ENCODE measurements at places on chromosomes 11 and 22. TPM values are rescaled to one million over a fixed set of nuclear protein-coding genes. Genes with fewer than 3 reads are reported as not detected.
A peak's percentile ranks its signal among the peaks of the same experiment; 100 is the strongest.

- DNase-seq = no peak
Observed at GRCh38 chr22:17303840-17304779, 65.2 kb upstream of the CECR2 start.

DNA sequence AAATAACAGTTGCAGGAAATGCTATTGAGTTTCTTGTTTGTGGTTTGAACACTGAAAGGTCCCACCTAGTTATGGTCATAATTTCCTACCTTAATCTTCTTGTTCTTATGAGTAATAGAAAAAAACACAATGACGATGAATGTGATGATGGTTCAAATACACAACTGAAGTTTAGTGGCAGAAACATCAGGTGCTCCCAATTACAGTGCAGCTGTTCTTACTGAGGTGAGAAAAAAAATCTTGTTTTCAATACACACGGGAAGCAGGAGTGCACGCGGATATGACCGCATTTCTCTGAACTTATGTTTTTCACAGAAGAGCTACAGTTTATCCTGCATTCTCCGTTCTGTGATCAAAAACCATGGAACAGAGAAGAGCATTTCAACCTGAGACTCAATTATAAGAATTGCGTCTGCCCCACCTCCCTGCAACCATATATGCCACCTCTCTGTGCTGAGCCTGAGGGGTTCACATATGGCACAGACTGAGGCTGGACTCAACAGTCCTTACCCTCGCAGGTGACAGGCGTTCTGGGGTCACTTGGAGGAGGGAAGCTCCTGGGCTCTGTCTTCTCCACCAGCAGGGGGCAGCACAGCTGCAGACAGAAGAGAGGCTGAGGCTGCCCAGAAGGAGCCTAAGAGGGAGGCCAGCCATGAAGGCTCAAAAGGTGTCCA, 99.7 kb upstream of the IGLL5 start:
- DNase-seq = peak; percentile 59

GRCh38 chr11:121244884-121245283, 47.7 kb upstream of the SC5D start:
- no peak for DNase-seq

- DNase-seq = no peak
Observed at GRCh38 chr11:134478176-134478575, 66.1 kb upstream of the B3GAT1 start.

DNA sequence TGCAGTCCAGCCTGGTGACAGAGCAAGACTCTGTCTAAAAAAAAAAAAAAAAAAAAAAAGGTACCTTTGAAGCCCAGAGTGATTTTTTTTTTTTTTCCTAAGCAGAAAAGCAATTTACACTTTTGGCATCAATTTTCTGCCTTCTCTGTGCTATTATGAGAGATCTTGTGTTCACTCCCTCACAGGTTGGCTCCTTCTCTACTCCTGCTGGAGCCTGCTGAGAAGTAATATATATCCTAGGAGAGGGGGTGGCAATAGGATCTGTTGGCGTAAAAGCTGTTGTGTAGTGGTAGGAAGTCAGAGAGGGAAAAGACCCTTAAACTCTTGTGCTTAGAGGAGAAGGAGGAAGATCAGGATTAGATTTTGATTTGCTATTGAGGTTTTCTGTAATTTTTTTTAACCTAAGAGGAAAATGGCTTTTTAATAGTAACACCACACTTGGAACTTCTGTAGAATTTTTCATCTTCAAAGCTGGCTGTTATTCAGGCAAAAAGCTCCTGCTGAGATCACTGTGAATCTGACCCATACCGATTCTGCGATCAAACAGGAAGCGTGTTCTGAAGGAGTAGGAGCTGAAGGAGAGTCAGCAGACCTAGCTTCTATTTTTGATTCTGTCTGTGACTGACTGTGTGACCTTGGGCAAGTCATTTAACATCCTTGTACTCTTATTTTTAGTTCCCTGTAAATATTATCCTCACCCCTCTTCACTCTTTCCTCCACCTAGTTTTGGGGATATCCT, 77.7 kb downstream of the TRIM44 start:
- no peak for DNase-seq

GRCh38 chr22:29658176-29658575, 54.7 kb downstream of the NF2 start:
- DNase-seq = no peak

DNA sequence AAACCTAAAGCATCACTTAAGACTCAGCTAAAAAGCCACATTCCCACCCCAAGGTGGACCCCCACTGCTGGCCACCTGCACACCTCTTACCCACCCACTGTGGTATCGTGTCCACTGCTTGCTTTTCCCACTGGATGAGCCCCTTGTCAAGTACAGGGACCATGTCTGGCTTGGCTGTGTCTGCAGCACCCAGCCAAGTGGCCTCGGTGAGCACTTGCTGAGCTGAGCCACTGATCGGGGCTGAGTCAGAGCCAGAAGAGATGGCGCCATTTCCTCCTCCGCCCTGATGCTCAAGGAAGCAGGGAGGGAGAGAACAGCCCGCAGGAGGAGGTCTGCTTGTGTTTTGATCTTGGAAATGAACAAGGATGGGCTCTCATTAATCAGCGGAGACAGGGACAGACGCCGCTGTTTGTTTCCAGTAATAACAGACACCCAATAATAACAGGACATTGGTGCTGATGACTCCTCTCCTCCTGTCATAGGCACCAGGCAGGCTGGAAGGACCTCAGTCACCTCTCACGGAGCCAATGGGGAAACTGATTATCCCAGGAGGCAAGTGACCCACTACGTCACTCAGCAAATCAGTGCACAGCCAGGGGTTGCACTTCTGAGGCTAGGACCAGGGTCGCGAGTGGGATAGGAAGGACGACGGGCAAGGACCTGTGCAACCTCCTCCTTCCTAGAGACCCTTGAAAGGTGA, 85.2 kb upstream of the RTL6 start:
- no peak for DNase-seq

DNA sequence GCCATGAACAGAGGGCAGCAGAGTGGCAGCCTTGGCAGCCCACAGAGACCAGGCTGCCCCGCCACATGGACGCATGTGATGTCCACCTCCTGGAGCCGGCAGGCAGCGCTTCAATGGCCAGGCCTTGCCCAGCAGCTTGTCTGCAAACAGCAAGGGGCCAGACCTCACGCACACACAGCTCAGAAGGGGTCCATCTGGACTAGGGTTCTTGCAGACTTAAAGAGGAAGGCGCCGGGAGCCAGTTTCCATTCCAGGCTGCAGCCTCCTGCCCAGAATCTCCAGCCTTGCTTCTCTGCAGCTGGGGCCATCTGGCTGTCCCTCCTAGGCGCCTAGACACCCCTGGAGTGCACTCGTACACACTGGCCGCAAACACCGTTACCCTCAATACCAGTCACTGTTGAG, 91.9 kb upstream of the TMEM45B start:
- DNase-seq = peak; percentile 52

GRCh38 chr22:39690881-39691605, 120.5 kb downstream of the CACNA1I start:
- no peak for DNase-seq

The KIRREL3 gene
- 0.92 TPM for total RNA-seq

The LIF gene
- total RNA-seq = 0.51 TPM

The SYTL2 gene
- total RNA-seq = 65.8 TPM

The DEFB131B gene
- total RNA-seq = not detected

The OR56B4 gene
- total RNA-seq = not detected

The KRTAP5-8 gene
- not detected for total RNA-seq
